Brain (organoid and tissue), 16 donors: ENCODE measurements at places on chromosomes 7 and 10.

- DNase-seq = no peak
Observed at GRCh38 chr10:21702633-21703111, 168.6 kb downstream of the MLLT10 start.

DNA sequence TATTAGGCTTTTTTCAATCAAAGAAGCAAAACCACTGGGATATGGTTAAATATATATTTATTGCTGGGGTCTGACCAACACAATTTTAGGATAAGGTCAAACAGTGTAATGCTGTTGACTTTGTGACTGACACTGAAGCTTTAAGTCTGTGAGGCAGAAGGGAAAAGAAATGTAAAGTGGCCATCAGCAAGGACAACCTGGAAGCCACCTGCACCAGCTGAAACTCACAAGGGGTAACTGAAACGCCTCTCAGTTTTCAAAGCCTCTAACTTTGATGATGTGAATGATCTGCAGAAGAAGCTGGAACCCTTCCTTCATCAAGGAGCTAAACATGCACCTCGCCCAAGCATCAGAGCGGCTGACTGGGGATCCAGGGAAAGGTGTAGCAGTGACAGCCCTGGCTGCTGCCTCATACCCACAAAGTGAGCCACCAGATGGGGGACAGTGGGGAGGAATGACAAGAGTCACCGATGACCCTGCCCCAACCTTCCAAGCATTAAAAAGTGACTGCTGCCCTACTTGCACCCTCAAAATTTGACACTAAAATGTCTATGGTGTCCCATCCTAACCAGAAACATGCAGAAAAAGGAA lies 284.9 kb upstream of the CNTNAP2 start:
- DNase-seq = no peak

GRCh38 chr10:13047529-13048206 lies 46.2 kb upstream of the CCDC3 start:
- no peak for DNase-seq

DNA sequence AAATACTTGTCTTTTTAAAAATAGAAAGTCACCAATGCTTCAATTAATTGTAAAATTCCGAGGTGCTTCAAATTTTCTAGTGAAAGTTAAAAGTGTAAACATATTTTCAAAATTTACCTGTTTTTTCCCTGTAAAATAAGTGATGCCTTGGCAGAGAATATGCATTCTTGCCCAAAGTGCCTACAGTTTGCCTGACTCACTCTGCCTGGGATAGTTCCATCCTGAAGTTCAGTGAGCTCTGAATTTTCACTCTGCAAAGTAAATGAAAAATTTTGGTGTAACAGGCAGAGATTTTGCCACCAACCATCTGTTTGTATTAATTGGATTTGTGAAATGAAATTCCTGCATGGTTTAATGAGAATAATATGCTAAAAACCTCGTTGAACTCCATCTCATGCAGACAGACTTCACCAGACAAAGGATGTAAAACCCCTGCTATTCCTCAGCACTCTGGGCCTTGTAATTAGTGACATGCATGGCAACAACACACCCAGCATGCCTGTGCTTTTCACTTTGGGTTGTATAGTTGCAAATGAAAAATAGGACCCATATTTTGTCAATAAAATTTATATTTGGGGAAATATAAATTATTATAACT lies 117.4 kb upstream of the GNAI1 start:
- DNase-seq = peak; percentile 57

DNA sequence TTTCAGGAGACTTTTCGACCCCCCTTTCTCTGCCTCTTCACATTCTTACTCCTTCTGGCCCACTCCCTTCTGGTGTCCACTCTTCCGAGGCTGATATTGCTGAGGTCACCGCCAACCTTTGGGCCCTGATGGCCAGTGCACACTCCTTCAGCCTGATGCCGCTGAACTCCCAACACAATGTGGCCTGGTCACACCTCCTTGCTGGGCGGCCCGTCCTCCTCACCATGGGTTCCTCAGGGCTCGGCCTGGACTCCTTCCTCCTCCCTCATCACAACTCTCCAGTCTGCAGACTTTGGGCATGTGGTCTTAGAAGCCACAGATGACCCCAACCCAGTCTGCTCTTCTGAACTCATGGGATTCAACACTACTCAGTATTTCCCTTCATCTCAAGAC lies 583.0 kb upstream of the MGMT start:
- DNase-seq = no peak

- DNase-seq = no peak
Observed at GRCh38 chr7:128948976-128949760, 11.4 kb downstream of the IRF5 start.

DNA sequence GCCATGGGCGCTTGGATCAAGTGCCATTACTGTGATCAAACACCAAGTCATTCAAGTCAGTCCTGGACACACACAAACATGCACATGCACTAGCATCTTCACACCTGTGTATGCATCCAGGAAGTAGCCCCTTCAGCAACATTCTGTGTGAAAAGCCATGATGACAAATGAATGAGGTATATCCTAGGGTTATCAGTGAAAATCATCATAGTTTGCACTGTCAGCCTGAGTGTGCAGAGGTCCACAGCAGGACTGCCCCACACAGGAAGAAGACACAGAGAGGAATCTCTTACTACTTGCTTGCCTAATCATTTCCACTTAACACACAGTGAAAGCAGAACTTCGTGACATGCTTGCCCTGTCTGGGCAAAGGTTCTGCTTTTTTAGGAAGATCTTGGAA lies 184.0 kb upstream of the ADO start:
- DNase-seq = no peak

DNA sequence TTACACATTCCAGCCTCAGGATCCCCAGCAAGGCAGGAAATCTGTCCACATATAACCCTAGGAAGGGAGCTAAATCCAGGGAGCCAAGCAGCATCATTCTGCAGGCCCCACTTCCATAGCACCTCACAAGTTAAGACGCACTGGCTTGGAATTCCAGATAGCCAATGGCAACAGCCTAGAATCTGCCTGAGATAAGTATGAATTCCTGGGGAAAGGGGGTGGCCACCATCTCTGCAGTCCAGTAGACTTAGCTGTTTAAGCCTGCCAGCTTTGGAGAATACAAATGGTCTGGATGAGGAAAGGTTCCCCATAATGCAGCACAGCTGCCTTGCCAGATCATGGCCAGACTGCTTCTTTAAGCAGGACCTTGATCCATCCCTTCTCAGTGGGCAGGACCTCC lies 179.4 kb upstream of the PRSS1 start:
- DNase-seq = no peak

DNA sequence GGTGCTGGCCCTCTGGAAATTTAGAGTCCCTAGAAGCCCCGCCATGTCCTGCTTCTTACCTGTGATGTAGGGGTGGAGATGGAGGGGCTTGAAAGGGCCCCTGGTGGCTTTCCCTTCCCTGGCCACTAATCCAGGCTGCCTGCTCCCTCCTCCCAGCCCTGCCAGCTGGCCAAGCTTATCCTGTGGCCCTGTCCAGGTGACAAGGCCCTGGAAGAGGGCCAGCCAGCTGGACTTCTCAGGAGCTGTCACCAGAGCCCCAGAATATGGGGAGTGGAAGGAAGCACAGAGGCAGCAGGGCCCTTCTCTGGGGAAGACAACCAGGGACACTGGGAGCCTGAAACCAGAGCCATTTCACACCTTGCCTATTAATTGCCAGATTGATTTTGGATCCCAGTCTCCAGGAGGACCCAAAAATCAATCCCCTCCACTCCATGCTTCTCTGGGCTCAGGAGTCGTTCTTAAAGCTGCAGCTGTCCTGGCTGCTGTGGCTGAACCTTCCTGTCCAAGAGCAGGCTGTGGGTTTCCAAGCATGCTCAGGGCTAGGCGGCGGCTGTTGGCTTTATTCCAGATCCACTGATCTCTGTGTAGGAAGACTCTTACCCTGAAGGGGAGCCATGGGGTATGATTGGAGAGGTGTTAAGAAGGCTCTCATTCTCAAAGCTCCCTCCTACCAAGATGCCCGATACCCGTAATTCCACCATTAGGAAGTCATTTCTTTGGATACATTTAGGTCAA lies 52.6 kb upstream of the PCBD1 start:
- peak; percentile 13 for DNase-seq

- peak; percentile 41 for DNase-seq
Observed at GRCh38 chr10:30437031-30437841, 3.3 kb downstream of the MAP3K8 start.

DNA sequence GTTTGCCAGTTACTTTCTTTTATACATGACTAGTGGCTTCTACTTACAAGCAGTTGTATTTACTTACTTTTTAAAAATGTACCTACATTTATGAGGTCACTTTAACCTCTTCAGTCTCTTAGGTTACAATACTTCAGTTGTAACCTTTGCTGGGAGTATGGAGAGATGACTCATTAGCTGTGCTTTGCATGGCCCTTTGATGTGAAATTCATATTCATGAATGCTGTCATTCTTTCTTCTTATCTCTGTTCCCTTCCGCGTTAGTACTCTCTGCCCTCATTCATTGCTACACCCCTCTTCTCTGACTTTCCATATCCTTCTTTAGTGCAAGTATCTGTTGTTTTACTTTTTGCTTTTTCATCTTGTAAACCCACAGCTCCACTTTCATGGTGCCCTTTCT lies 164.3 kb downstream of the BMPER start:
- no peak for DNase-seq

- peak; percentile 66 for DNase-seq
Observed at GRCh38 chr10:79061441-79062315, 7.1 kb upstream of the ZMIZ1 start.

DNA sequence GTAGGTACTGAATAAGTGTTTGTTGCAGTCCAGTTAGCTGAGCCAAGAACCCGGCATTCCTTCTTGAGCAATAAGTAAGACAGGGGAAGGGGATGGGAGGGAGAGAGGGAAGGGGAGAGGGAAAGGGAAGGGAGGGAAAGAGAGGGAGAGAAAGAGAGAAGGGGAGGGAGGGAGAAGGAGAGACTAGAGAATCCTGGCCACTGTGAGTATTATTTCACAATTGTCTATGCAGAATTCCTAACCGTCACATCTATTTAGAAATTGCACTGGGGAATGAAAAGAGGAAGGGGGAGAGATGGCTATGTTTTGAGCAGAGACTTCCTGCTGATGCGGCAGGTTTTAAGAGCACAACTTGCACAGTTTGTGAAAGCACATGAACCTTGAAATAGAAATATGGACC lies 251.4 kb upstream of the ZMIZ1 start:
- DNase-seq = peak; percentile 33

DNA sequence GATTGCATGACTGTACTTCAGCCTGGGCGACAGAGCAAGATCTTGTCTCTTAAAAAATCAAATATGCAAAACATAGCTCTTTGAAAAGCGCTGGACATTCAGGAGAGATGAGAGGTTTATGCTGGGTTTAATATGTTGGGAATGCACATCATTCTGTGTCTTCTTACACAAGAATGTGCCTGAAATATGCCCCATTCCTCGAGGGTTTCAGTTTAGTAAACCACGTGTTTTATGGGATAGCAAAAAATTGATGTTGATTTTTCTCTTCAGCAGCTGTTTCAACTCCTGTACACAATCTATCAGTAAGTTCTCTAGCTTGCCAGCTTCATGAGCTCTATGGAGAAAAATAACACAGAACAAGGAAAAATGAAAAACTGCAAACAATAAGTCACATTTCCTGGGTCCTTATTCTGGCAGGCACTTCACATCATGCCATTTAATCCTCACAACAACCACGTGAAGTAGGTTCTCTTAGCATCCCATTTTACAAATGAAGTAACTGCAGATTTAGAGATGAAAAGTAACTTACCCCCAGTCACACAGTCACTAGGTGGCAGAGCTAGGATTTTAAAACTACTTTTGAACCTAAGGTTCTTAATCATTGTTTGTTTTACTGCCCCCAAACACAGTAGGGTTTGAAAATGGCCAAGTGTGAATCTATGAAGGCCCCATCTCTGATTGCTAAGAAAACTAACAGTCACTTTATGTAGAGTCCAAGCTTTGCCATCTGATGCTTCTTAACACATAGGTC lies 423.6 kb downstream of the PHTF2 start:
- no peak for DNase-seq
